ENCODE measurements at places on chromosomes 6 and 20. TPM values are rescaled to one million over a fixed set of nuclear protein-coding genes. Genes with fewer than 3 reads are reported as not detected.

DNA sequence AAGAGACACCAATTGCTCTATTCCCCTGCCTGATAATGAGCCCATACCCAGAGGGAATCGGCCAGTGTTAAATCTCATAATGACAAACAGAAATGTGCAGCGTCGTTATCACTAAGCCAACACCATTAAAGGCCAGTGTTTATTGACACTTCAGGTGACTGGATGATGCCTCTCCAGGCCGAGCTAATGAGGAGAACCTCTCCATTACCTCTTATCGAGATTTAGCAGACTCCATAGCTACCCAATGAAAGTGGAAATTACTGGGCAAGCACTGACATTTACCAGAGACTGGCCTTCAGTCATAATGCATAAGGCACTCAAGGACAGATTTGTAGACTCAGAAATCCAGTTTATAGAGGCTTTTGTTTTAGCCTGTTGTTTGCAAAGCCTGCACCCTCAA lies 669.5 kb downstream of the MAFB start:
- no peak for DNase-seq

Gene HAO1
- not detected for polyA plus RNA-seq

- no peak for DNase-seq
These were observed 3.5 kb upstream of the DDR1 start for GRCh38 chr6:30880698-30881252.

DNA sequence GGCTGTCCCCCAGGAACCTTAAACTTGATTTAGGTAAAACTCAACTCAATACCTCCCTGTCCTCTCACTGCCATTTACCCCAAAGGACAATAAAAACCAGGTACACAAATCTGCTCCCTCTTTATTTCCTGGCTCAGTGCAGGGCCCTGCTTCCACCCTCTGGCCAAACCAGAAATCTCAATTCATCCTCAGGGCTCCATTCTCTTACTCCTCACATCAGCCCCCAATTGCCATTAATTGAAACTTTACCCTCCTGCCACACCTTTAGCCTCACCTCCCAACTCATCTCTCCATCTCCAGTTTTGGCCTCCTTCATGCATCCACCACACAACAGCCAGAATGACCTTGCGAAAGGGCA lies 10.5 kb downstream of the ZBTB2 start:
- DNase-seq: no peak

Gene NKAPL
- polyA plus RNA-seq: 0.10 TPM

Gene MLN
- not detected for polyA plus RNA-seq

GRCh38 chr6:111838749-111839484 lies 34.3 kb downstream of the FYN start:
- no peak for DNase-seq

- DNase-seq: no peak
These were observed 3.5 kb downstream of the SOBP start for GRCh38 chr6:107493158-107494057.

- DNase-seq: no peak
These were observed 19.4 kb downstream of the APCDD1L start for GRCh38 chr20:58495623-58496428.

- DNase-seq: no peak
These were observed 62.2 kb upstream of the NUP153 start for GRCh38 chr6:17768881-17769280.

Gene CST5
- polyA plus RNA-seq: not detected

GRCh38 chr6:119076576-119077390 lies 1.7 kb downstream of the FAM184A start:
- no peak for DNase-seq

GRCh38 chr6:140078561-140079125 lies 704.2 kb upstream of the CITED2 start:
- no peak for DNase-seq

DNA sequence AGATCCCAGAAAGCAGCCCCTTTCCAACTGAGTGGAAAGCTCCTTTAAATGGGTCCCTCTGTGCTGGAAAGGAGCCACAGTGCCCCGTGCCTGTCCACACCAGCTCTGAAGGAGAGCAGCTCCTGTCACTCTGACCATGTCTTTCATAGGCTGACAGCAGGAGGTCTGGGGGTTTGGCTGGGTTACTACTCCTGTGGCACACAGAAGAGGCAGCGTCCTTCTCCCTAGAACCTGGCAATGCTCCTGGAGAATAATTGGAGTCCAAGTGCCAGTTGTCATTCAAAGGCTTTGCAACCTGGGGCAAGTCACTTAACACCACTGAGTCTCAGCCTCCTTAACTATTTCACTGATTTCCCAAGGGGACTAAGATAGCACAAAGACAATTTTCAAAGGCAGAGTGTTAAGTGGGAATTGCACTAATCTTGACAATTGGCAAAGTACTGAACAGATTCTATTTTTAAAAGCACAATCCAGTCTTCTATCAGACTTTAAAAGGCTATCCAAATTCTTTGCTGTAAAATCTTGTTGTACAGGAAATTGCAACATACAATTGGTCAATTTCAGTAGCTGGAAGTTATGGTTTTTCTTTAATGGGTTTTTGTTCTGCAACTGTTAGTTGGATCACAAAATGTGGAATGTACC lies 457.2 kb downstream of the KIF16B start:
- no peak for DNase-seq

GRCh38 chr6:14549304-14549770 lies 431.8 kb downstream of the CD83 start:
- no peak for DNase-seq

DNA sequence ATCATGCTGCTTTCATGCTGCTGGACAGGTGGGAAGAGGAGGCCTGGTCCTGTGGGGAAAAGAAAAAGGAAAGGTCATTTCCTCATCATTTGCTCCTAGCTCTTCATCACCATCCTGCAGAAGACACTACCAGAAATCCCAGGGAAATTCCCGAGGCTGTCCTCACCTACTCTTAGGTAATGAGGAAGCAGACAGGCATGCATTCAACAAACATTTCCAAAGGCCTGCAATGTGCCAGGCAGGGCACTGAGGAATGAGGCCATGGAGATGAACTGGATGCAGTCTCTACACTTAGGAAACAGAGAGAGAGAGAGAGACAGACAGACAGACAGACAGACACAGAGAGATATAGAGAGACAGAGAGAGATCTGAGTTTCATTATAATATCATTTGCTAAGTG lies 83.0 kb upstream of the MRPS10 start:
- no peak for DNase-seq

GRCh38 chr20:8305449-8305978 lies 173.4 kb downstream of the PLCB1 start:
- peak; percentile 54 for DNase-seq

DNA sequence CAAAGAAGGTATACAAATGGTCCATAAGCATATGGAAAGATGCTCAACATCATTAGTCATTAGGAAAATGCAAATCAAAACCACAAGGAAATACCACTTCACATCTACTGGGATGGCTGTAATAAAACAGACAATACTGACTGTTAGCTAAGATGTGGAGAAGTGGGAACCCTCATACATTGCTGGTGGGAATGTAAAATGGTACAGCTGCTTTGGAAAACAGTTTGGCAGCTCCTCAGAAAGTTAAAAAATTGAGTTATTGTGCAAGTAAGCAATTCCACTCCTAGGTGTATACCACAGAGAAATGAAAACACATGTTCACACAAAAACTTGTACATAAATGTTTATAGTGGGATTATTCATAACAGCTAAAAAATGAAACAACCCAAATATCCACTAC lies 173.0 kb upstream of the JAG1 start:
- DNase-seq: no peak

Gene PRDM13
- not detected for polyA plus RNA-seq

DNA sequence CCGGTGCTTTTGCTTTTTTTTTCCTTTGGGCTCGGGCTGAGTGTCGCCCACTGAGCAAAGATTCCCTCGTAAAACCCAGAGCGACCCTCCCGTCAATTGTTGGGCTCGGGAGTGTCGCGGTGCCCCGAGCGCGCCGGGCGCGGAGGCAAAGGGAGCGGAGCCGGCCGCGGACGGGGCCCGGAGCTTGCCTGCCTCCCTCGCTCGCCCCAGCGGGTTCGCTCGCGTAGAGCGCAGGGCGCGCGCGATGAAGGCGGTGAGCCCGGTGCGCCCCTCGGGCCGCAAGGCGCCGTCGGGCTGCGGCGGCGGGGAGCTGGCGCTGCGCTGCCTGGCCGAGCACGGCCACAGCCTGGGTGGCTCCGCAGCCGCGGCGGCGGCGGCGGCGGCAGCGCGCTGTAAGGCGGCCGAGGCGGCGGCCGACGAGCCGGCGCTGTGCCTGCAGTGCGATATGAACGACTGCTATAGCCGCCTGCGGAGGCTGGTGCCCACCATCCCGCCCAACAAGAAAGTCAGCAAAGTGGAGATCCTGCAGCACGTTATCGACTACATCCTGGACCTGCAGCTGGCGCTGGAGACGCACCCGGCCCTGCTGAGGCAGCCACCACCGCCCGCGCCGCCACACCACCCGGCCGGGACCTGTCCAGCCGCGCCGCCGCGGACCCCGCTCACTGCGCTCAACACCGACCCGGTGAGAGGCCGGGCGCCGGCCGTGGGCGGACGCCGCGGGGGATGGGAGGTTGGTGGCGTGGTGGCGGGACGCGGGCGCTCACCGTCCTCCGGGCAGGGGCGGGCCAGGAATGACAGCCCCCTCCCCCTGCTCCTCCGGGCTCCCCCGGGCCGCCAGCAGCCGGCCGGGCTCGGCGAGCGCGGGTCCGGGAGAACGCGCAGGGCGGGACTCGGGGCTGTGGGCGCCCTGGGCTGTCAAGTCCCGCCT lies 606 bp downstream of the ID4 start:
- DNase-seq: no peak

- no peak for DNase-seq
These were observed 129.0 kb downstream of the SULF2 start for GRCh38 chr20:47656318-47656717.

- DNase-seq: no peak
These were observed 36.8 kb downstream of the C6orf15 start for GRCh38 chr6:31075528-31075927.

Gene PPIL6
- polyA plus RNA-seq: 0.09 TPM

DNA sequence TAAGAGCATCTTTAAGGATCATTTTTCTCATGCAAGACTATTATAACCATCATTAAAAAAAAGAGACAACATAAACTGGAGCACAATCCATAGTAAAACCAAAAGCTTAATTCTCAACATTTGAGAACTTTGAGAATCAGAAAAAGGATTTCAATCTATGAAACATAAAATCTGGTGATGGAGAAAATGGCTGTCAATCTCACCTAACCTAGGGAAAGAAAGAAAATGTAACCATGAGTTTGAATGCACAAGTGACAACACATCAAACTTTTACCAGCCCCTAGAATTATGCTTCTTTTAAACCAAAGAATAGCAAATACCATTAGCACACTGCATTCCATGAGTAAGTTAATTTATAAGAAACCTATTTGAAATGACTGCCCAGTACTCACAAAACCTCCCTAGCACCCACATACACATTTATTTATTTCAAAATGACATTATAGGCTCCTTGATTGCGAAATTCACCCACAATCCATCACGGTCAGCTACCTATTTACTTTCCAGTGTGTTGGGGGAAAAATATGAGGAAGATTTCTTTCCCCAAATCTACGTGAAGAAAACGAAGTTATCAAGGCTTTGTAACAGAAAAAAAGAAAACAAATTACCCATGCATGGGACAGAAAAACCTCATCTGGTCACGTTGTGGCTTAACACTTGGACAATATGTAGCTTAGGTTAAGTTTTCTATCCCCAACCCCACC lies 828 bp downstream of the ASCC3 start:
- peak; percentile 4 for DNase-seq

DNA sequence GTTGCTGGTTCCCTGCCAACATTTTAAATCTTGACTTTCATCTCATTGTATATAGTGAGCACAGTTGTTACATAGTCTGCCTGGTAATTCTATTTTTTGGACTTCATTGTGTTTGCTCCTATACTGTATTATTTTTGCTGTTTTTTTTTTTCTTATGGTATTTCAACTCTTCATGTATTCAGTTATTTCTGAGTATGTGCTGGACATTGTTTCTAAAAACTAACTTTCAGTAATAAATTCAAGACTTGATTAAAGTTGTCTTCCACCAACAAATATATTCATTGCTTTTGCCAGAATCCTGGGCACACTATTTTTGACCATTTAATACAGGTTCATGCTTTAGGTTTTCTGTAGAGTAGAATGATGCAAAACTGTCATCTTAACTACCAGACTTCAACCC lies 698.3 kb downstream of the MAFB start:
- DNase-seq: no peak

Gene OLIG3
- polyA plus RNA-seq: not detected
